HT1080 (cell line): ENCODE measurements at places on chromosomes 12 and 14. TPM values are rescaled to one million over a fixed set of nuclear protein-coding genes. Genes with fewer than 3 reads are reported as not detected.

Gene IFNG-AS1
- total RNA-seq = not detected in 2 replicates

Gene GPR137C
- total RNA-seq = 0.16 and 0.20 TPM in 2 replicates

Gene TMTC2
- 1.6 and 1.7 TPM in 2 replicates for total RNA-seq

Gene IL25
- not detected in 2 replicates for total RNA-seq

Gene CCDC38
- not detected in 2 replicates for total RNA-seq

Gene KITLG
- 8.7 and 9.5 TPM in 2 replicates for total RNA-seq

Gene ADCY4
- not detected in 2 replicates for total RNA-seq

Gene DTX3
- 11.3 and 16.7 TPM in 2 replicates for total RNA-seq

Gene ZFHX2
- total RNA-seq = 0.63 and 1.2 TPM in 2 replicates

Gene KRT72
- total RNA-seq = not detected in 2 replicates

Gene TAS2R7
- total RNA-seq = not detected in 2 replicates

Gene ABCC9
- 0.35 and 0.47 TPM in 2 replicates for total RNA-seq

Gene TCHP
- 8.7 and 11.1 TPM in 2 replicates for total RNA-seq

Gene C14orf39
- not detected in 2 replicates for total RNA-seq

Gene CAPZA3
- total RNA-seq = not detected in 2 replicates

- no peak for DNase-seq
Observed at GRCh38 chr14:68810173-68811153, 17.6 kb upstream of the ZFP36L1 start.

DNA sequence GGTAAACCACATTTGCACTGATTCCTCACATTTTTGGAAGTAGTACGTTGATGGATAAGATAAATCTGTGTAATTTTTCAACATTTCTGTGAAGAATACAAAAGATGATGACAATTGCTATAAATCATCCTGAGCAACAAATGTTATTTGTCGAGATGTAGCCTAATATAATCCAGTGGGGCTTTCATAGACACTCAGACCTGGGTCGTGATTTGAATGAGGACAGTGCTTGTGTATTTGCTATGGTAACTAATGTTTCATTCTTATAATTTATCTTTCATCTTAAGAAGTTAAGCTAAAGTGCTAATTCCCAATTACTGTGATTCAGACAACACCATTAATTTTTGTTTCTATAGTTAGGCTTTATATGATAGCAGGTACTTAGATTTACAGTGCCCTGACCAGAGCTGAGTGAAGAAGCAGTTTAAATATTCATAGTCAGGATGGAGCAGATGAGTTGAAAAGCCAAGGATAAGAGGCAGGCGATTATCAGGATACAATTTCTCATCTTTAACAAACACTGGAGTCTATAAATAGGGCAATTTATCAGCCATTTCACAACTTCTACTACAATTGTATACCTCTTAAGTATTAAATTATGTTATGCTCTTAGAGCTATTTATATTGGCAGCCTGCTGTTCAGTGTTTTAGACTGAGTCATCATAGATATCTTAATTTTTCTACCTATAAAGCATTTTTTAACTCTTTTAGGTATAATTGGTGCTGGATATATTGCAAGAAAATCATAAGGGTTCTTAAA lies 359.9 kb downstream of the TRHDE start:
- DNase-seq = no peak

- no peak for DNase-seq
Observed at GRCh38 chr14:32304296-32304695, 24.8 kb upstream of the AKAP6 start.

- no peak for DNase-seq
Observed at GRCh38 chr12:117359029-117359845, 2.2 kb downstream of the NOS1 start.

GRCh38 chr14:44785096-44785495 lies 176.7 kb downstream of the KLHL28 start:
- DNase-seq = peak; percentile 74

- DNase-seq = no peak
Observed at GRCh38 chr12:43148691-43149090, 403.3 kb downstream of the ADAMTS20 start.

DNA sequence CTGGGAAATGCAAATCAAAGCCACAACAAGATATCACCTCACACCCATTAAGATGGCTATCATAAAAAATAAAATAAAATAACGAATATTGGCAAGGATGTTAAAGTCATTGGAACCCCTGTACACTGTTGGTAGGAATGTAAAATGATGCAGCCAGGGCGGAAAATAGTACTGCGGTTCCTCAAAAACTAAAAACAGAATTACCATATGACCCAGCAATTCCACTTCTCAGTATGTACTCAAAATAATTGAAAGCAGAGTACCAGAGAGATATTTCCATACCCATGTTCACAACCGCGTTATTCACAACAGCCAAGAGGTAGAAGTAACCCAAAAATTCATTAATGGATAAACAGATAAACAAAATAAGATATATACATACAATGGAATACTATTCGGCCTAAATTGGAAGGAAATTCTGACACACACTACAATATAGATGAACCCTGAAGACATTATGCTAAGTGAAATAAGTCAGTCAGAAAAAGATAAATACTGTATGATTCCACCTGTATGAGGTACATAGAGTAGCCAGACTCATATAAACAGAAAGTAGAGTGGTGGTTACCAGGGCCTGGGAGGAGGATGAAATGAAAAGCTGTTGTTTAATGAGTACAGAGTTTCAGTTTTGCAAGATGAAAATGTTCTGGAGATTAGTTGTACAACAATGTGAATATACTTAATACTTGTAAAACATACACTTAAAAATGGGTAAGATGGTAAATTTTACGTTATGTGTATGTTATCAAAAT lies 84.6 kb downstream of the TXNDC16 start:
- DNase-seq = no peak

DNA sequence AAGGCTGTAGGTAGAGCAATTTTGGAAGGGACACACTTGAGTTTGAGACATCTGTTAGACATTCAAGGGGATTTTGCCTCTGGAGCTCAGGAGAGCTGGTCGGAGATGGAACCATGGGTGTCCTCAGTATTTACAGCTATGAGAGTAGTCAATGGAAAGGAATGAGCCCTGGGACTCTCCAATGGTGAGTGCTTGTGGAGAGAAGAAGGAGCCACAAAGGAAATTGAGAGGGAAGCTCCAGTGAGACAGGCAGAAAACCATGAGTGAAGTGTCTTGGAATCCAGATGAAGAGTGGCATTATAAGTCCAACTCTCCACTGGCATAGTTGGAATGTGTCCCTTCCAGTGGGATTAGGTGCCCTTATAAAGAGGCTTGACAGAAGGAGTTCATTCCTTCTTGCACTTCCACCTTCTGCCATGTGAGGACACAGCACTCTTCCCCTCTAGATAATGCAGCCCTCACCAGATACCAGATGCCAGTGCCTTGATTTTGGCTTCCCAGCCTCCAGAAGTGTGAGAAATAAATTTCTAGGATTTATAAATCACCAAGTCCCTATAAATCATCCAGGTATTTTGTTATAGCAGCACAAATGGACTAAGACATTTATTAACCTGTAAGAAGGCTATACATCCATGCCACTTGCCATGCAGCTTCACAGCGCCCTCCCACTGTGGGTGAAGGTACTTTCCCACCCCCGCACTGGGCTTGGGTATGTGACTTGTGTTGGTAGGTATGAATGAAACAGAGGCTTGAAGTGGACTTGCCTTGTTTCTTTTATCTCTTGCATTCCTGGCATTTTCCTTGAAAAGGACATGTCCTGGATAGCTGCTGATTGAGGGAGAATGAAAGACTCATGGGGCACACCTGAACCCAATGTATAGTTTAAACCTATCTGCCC lies 27.3 kb downstream of the LLPH start:
- DNase-seq = no peak

DNA sequence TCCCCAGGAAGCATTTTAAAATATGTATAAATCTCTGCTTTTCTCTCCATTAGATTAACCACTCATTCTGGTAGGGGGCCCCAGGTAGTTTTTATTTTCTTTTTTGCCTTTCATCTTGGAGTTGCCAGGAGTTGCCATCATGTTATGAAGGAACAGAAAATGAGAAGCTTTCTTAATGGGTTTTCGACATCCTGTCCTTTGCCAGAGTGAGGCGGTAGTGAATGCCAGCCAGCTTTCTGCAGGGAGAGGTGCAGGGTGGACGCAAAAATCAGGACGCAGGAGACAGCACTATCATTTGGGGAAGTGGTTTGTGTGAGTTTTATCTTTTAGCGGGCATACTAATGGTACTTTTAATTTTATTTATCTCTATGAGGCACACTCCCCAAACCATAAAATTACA lies 1.7 kb downstream of the RASSF8 start:
- peak; percentile 61 for DNase-seq

- DNase-seq = peak; percentile 76
Observed at GRCh38 chr14:31933716-31934115, 143.4 kb upstream of the ARHGAP5 start.

GRCh38 chr12:20883288-20883687 lies 72.8 kb downstream of the SLCO1B3 start:
- peak; percentile 20 for DNase-seq

DNA sequence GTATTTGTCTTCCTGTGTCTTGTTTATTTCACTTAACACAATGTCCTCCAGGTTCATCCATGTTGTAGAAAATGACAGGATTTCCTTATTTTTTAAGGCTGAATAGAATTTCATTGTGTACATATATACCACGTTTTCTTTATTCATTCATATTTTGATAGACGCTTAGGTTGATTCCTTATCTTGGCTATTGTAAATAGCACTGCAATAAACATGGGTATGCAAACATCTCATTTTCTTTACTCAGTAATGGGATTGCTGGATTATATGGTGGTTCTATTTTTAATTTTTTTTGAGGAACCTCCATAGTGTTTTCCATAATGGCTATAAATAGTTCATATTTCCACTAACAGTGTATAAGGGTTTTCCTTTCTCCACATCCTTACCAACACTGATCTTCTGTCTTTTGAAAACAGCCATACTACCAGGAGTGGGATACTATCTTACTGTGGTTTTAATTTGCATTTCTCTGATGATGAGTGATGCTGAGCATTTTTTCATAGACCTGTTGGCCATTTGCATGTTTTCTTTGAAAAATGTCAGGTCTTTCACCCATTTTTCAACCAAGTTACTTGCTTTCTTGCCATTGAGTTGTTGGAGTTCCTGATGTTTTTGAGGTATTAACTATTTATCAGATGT lies 32.8 kb downstream of the DUSP16 start:
- DNase-seq = no peak

GRCh38 chr12:3255057-3255456 lies 177.9 kb downstream of the TSPAN9 start:
- no peak for DNase-seq

DNA sequence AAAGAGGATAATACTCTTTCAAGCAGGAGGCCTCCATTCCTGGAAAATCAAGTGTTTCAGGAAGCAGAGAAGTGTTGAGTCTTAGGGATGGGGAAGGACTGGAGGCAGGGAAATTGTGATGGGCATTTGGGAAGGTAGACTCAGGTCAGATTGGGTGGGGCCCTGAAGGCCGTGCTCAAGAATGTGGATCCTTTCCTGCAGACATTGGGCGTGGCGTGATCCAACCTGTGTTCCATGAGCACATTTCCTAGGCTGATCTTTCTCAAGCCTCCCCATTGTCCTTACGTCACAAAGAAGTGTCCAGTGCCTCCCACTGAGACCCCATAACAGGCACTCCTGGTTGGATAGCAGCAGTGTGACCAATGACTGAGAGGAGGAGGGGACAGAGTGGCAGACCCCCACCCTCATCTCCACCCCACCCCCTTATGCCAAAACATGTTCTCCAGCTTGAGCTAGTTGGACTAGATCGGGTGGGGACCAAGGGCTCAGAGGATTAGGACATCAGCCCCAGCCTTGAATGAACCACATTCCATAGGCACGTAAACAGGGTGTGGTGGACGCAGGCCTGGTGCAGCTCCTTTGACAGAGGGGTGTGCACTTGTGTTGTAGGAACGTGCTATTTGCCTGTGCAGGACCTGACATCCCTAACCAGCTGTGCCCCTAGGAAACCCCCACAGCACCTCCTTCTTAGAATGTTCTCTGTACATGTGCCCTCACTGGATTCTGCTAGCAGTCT lies 76.8 kb downstream of the TTC9 start:
- no peak for DNase-seq

DNA sequence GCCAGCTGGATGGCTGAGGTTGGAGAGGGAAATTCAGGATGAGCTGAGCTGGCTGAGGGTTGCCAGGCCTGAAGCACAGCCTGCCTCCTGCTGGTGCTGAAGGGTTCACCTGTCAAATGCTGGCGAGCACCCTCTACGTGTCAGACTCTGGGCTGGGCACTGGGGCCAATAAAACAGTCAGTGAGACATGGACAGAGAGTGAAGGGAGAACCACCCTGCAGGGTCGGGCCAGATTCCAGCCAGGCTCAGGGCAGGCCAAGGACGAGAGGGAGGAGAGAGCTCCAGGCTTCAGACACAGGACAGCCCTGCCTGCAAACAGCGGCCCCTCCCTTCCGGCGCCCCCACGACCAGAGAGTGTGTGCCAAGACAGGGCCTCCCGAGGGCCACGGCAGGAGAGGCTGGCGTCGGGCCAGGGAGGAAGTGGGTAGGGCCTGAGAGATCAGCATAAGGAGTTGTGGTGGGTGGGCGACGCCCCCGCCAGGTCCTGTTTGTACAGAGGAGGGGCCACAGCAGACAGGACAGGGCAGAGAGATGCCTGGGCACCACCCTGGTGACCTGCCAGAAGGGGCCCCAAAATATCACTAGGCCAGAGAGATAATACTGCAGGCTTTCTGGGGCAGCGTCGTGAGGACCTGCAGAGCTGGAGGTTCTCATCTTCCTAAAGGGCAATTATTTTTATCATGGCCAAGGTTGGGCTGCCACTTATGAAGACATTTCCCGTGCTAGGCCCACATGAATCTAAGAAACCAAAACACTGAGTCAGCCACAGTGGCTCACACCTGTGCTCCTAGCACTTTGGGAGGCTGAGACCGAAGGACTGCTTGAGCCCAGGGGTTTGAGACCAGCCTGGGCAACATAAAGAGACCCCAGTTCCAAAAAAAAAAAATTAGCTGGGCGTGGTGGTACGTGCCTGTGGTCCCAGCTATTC lies 73.1 kb upstream of the GPR68 start:
- peak; percentile 72 for DNase-seq

DNA sequence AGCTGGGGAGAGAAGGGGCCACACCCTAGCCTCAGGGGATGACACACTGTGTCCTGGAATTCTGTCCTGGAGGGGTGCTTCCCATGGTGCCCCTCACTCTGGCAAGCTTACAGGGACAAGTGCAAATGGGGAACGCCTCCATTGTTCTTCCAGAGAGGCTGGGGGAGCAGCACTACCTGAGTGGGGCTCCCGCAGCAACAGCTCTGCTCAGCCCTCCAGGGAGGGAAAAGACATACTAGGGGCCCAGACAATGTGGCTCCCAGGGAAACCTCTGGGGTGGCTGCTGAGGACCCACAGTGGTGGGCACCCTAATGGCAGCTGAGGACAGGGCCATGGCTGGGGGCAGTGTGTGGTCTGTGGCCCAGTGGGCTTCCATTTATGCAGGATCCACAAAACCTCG lies 69.4 kb downstream of the PLEKHG3 start:
- DNase-seq = no peak
